ENCODE measurements at places on chromosomes 7 and 10. TPM values are rescaled to one million over a fixed set of nuclear protein-coding genes. Genes with fewer than 3 reads are reported as not detected.
A peak's percentile ranks its signal among the peaks of the same experiment; 100 is the strongest.

DNA sequence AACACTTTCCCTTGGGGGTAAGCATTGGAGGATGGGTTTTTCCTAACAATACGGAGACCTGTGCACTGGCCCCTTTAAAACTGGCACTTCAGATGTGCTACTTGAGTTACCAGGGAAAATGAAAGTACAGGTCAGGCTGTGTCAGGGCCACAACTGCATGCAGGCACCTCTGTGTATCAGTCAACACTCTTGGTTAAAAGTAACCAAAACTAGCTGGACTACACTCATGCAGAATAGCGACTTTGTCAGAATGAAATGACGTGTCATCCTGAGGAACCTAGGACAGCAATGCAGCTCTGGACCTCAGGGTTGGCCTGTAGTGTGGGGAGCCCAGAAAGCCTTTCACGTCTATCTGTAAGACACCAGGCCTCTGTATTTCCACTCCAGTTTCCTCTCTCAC, 33.8 kb upstream of the SMKR1 start:
- DNase-seq, result no peak

DNA sequence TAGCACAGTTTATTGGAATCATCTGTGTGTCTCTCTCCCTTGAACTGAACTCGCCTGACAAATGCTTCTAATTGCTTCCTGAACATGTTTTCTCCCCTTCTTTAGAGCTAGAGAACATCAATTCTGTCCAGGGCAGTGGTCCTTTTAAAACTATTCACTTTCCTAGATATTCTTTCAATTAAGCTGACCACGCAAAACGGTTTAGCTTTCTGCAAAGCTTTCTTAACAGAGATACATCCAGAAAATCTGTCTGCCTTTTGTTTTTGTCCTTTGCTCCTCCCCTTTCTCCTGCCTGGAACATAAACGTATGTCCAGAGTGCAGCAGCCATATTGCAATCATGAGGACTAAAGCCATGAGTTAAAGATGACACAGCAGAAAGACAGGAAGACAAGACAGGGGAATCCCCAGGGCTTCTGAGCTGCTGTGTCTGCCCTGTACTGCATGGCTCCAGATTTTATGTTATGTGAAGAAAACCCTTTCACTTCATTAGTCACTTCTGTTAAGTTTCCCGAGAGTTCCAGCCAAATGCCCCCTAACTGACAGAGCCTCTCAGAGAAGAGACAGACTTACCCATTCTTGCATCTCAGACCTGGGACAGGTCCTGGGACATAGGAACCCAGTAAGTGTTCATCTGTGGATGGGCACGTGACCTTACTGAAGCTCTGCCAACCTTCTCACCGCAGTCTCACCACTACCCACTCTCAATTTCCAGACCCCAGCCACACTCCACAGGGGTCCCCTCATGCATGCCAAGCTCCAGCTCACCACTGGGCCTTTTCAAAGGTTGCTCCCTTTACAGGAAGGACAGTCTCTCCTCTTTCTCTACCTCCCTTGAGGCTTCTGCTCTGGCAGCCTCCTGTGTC, 35.0 kb upstream of the CPXM2 start:
- DNase-seq, result peak; percentile 58

GRCh38 chr7:87475359-87476178, at the start of gene ABCB4:
ABCB4 (minus strand) TSS chr7:87475680; CDS start chr7:87475465, 215 bp downstream.
- DNase-seq, result no peak

- no peak for DNase-seq
Observed at GRCh38 chr7:30323006-30323355, 38.6 kb downstream of the ZNRF2 start.

DNA sequence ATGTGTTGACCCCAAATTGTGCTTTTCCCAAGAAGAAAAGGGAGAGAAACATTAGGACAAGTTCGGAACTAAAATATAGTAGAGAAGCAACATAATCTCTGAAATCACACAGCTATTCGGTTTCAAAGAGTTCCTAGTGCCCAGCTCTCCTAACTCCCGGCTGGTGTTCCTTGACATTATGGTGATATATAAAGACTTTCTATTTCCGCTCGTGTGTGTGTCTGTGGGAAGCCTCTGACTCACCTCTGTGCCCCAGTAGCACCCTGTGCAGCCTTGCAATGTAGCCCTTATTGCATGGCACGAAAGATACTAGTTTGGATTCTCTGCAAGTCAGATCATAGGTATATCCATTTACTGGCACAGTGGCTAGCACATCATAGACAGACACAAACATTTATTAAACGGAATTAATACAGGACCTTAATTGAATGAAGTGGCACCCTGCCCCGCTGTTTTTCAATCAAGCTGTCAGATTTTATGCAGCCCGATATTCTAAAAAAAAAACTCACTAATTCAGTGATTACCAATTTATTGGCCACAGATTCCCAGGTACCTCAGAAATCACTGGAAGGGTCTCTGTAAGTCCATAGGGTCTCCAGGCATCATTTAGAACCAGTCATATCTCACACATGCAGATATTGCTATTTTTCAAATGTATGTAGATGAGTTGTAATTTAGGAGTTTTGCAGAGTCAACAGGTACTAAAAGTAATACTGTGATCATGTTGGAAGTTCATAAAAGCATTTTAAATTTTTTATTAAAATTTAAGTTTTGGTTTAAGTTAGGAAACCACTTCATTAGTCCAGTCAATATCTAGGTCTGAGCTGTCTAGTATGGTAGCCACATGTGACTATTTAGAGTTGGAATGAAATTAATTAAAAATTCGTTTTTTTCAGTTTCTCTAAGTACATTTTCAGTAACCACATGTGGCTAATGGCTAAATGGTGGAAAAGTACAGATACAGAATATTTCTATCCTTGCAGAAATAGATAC, 43.3 kb downstream of the SFTPD start:
- peak; percentile 20 for DNase-seq

DNA sequence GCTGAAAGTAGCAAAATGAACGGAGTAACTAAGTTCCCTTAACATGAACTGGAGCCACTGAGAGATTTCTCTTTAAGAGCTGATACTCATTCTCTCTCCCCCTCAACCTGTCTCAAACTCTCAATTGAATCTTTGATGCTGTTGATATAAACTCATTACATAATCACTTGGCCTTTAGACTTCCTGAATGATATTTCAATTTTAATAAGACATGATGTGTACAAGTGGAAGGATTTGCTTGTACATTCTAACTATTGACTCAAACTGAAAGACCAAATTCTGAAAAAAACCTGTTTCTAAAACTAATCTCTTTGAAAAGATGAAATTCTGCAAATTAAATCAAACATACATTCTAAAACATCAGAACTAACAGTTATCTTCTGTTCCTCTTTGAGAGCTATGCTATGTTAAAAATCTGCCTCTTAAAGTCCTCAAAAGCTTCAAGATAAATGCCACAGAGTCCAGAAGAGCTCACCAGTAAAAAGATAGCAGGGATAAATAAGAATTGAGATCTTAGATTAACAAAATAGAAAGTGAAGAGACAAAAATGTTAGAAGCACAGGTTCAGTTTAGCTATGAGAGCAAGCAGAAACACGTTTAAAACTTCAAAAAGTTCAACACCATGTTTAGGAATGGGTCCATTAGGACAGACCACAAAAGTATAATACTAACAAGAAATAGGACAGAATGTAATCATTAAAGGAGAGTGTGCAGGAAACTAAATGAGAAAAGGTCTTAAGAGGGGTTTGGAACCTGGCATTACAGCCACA, 46.1 kb downstream of the TNPO3 start:
- DNase-seq, result no peak

- no peak for DNase-seq
Observed at GRCh38 chr10:7302930-7303557, 107.8 kb downstream of the SFMBT2 start.

Gene ANXA8L1
- not detected for total RNA-seq

All from fibroblast of the aortic adventitia (primary cell).